ENCODE measurements at places on chromosomes 3 and 15. TPM values are rescaled to one million over a fixed set of nuclear protein-coding genes. Genes with fewer than 3 reads are reported as not detected.

The SCAANT1 gene
- total RNA-seq, result not detected

The KLHL40 gene
- 480 TPM for total RNA-seq

The RPL39L gene
- total RNA-seq, result 1.2 TPM

The ETV5 gene
- total RNA-seq, result 8.0 TPM

The CPNE4 gene
- total RNA-seq, result not detected

The C2CD4B gene
- 3.2 TPM for total RNA-seq

The CHRNA3 gene
- 0.17 TPM for total RNA-seq

The TMEM62 gene
- 6.3 TPM for total RNA-seq

The SLC24A5 gene
- not detected for total RNA-seq

The IRAK2 gene
- total RNA-seq, result 8.9 TPM

The SLC35G2 gene
- total RNA-seq, result 2.5 TPM

The ARHGEF26 gene
- total RNA-seq, result 1.8 TPM

The CLASP2 gene
- 58.6 TPM for total RNA-seq

The PAQR5 gene
- 0.39 TPM for total RNA-seq

The KNG1 gene
- not detected for total RNA-seq

The POU1F1 gene
- not detected for total RNA-seq

The NT5DC2 gene
- 13.7 TPM for total RNA-seq

The GREM1 gene
- total RNA-seq, result 1.3 TPM

The FRMD5 gene
- total RNA-seq, result not detected

The SKIC8 gene
- total RNA-seq, result 30.3 TPM

The MED12L gene
- 0.36 TPM for total RNA-seq

The CCR8 gene
- total RNA-seq, result not detected

The FILIP1L gene
- 274 TPM for total RNA-seq

The SLC28A2 gene
- not detected for total RNA-seq

The EXD1 gene
- not detected for total RNA-seq

The SENP2 gene
- total RNA-seq, result 43.6 TPM

The TIGIT gene
- not detected for total RNA-seq

The LMAN1L gene
- total RNA-seq, result not detected

The SLC51B gene
- not detected for total RNA-seq

The HOMER2 gene
- total RNA-seq, result 83.5 TPM

The SAXO2 gene
- total RNA-seq, result 1.9 TPM

The CHDH gene
- 4.8 TPM for total RNA-seq

The LIPC gene
- not detected for total RNA-seq

The TRH gene
- not detected for total RNA-seq

The IL17RB gene
- 1.3 TPM for total RNA-seq

The LRTM1 gene
- total RNA-seq, result not detected

The ZIC4 gene
- total RNA-seq, result 0.15 TPM

The CHST13 gene
- total RNA-seq, result not detected

The P3H2 gene
- 1.2 TPM for total RNA-seq

The GP9 gene
- total RNA-seq, result not detected

The SHC4 gene
- total RNA-seq, result 0.14 TPM

The CHAC1 gene
- 243 TPM for total RNA-seq

The BFSP2 gene
- not detected for total RNA-seq

The TMED3 gene
- total RNA-seq, result 3.7 TPM

The SYNPR gene
- not detected for total RNA-seq

The FETUB gene
- not detected for total RNA-seq
